ENCODE measurements at places on chromosomes 5 and 9. TPM values are rescaled to one million over a fixed set of nuclear protein-coding genes. Genes with fewer than 3 reads are reported as not detected.

NDUFS6 gene
- total RNA-seq, result 39.1 TPM

DNA sequence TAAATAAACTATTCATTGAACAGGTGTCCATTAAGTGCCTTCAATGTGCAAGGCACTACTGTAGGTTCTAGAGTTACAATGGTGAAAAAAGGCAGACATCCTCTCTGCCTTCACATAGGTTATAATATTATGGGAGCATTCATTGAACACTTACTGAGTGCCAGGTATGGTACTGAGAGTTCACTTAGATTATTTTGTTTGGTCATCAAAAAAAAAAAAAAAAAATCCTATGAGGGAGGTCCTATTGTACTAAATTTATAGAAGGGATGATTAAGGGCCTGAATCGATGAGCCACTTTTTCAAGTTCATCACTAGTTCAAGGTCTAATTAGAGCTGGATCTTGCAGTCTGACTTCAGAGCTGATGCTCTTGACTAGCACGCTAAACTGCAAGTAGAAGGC is 22.8 kb upstream of the PANK3 start:
- no peak for DNase-seq

DNA sequence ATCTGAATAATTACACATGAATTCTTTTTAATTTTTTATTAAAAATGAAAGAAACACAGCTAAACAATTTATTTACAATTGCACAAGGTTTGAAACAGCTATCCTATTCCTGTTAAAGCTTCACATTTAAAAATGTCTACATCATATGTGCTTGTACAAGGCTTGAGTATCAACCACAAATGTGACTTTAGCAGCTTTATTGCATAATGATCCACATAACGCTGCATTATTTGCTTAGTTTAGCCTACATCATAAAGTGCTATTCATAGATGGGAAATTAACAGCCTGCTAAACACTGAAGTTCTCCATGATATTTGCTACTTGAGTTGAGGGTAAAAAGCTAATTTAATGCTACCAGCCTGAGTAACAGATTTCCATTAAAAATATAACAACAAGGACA is 45.0 kb downstream of the TRIM36 start:
- DNase-seq, result no peak

DNA sequence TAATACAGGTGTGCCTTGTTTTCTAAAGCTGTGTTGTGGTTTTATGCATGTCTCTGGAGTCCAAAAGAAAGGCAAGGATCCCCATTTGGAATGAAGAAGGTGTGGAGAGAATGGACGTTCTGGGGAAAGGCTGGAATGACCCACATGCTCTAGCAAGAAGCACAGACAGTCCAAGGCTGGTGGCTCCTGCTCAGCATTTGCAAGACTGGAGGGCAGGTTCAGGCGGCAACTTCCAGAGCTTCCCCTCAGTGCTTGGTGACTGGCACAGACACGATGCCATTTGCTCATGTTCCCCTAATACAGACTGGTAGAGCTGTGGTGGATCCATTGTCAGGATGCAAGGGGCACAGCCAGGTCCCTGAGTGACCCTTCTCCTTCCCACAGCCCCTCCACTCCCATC is 8.2 kb downstream of the SLC22A4 start:
- DNase-seq, result no peak

- no peak for DNase-seq
These were observed 451.8 kb upstream of the FTMT start for GRCh38 chr5:121399879-121400278.

CATSPER3 gene
- total RNA-seq, result not detected

CCDC183 gene
- 4.2 TPM for total RNA-seq

- DNase-seq, result no peak
These were observed 173.6 kb downstream of the ISL1 start for GRCh38 chr5:51556833-51557232.

LCN1 gene
- not detected for total RNA-seq

Measured in thyroid gland (tissue), 4 donors.